Renal pelvis (tissue), 12 donors: ENCODE measurements at places on chromosomes 1 and 21. TPM values are rescaled to one million over a fixed set of nuclear protein-coding genes. Genes with fewer than 3 reads are reported as not detected.

The KRTAP19-1 gene
- polyA plus RNA-seq: not detected

DNA sequence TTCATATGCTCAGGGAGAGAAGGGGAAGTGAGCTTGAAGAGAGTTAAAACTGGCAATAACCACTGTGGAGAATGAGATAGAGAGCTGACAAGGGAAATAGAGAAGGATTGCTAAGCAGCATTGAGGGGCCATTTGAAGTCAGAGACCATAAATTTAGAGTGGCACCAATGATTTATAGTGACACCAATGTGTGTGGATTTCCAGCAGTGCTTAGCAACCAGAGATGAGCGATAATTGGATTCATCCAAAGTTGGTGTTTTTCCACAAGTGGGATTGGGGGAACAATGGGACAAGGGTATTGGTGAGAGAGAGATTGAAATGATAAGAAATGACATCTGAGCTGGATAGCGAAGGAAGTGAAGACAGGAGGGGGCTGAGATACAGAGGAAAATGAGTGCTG, 114.1 kb downstream of the C1orf94 start:
- no peak for DNase-seq

The USH2A gene
- polyA plus RNA-seq: 0.07 TPM

The SIPA1L2 gene
- polyA plus RNA-seq: 33.5 TPM

The SPRR3 gene
- not detected for polyA plus RNA-seq

The IRF6 gene
- 17.6 TPM for polyA plus RNA-seq

The IL20 gene
- not detected for polyA plus RNA-seq

DNA sequence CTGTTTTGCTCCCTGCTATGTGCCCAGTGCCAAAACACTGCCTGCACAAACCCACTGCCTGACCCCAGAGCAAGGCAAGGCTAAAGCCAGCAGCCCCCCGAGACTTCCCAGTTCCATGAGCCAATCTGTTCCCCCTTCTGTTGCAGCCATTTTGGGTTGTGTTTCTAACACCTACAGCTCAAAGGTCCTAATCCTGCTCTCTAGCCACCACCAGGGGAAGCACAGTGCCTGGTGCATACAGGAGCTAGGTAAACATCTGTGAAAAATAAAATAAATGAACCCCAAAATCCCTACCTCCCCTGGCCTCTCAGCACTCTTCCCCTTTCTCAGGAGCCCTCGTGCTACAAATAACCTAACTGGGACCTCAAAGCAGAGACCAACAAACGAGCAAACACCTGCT, 190.2 kb downstream of the MATN1 start:
- no peak for DNase-seq

- DNase-seq: no peak
Measured at GRCh38 chr21:26136671-26137070, 33.9 kb downstream of the APP start.

The TIE1 gene
- polyA plus RNA-seq: 53.6 TPM

The CHD5 gene
- polyA plus RNA-seq: 0.78 TPM
